SK-MEL-5 (cell line): ENCODE measurements at places on chromosomes 13 and 19. TPM values are rescaled to one million over a fixed set of nuclear protein-coding genes. Genes with fewer than 3 reads are reported as not detected.

ECSIT gene
- total RNA-seq, result 47.8 and 56.9 TPM in 2 replicates

ZNF415 gene
- 0.21 TPM in 1 of 2 replicates, not detected in the other for total RNA-seq

ZNF85 gene
- total RNA-seq, result 0.98 and 1.4 TPM in 2 replicates

PCDH9 gene
- 1.4 and 1.9 TPM in 2 replicates for total RNA-seq

DCT gene
- 1,230 and 1,300 TPM in 2 replicates for total RNA-seq

NPHS1 gene
- total RNA-seq, result not detected in 2 replicates

DNA sequence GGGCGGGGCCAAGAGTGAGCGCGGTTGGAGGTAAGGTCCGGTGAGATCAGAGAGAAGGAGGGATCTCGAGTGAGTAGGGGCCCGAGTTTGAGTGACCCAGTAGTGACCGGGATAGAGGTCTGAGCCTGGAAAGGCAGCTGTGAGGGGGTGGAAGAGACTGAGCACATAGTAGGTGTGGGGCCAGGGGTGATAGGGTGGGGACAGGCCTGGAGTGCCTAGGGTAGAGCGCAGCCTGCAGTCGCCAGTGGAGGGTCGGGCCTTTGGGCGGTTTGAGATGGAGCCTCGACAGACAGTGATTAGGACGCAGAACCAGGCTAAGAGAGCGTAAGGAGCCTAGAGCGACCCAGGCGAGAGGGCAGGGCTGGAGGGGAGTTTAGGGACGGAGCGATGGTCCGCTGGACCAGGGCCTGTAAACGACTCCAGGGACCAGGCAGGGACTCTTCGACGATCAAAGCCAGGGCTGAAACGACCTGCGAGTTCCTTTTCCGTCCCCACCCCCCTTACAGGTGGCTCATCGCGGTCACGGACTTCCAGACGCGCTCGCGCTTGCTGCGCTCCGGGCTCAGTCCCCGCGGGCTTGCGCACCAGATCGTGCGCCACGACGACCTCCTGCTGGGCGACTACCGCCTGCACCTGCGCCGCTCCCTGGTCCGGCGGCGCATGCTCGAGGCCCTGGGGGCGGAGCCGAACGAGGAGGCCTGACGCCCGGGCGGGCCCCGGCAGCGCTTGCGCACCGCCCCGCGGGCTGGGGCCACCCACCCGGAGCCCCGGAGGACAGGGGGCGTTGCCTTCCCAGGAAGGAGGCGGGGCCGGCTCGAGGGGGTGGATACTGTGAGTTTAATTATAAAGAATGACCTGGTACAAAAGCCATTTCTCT is 9.4 kb downstream of the C19orf81 start:
- DNase-seq, result peak; percentile 88

GRCh38 chr13:48654511-48654910 is 782 bp downstream of the CYSLTR2 start:
- DNase-seq, result no peak

DNA sequence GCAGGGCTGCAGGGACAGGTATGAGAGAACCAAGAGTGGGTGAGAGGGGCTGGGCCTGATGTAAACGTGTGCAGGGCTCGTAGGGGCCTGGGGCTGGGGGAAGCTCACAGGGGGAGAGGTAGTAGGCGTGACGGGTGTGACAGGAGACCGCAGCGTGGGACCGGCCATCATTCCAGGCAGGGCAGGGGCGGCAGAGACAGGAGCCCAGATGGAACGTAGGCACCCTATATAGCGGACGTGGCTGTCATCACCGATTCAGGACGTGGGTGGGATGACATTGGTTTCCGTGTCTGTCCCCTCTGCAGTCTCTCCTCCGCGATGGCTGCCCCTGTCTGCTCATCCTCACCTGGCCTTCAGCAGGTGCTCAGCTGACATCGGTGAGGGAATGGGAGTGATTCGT is 48.4 kb downstream of the IER2 start:
- no peak for DNase-seq

DNA sequence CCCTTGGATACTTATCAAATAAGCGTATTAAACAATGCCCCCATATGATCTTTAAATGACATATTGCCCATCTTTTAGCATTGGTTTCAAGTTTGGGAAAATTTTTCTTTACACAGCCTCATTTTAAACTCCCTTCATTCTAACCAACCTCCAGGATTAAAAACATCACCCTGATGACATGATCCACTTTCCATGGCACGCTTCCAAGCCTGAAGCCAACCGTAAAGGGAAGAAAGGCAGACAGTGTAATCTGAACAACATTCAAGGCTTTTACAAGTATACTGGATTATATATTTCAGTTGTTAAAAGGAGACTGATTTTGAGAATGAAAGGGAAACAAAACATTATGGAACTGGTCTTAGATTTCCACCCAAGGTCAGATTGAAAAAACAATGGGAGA is 1721.9 kb downstream of the OLFM4 start:
- DNase-seq, result no peak

DNA sequence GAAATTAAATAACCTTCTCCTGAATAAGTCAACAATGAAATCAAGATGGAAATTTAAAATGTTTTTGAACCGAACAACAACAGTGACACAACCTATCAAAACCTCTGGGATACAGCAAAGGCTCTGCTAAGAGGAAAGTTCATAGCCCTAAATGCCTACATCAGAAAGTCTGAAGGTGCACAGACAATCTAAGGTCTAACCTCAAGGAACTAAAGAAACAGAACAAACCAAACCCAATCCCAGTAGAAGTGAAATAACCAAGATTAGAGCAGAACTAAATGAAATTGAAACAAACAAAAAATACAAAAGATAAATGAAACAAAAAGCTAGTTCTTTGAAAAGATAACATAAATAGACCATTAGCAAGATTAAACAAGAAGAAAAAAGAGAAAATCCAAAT is 9.0 kb downstream of the UGGT2 start:
- DNase-seq, result no peak

DNA sequence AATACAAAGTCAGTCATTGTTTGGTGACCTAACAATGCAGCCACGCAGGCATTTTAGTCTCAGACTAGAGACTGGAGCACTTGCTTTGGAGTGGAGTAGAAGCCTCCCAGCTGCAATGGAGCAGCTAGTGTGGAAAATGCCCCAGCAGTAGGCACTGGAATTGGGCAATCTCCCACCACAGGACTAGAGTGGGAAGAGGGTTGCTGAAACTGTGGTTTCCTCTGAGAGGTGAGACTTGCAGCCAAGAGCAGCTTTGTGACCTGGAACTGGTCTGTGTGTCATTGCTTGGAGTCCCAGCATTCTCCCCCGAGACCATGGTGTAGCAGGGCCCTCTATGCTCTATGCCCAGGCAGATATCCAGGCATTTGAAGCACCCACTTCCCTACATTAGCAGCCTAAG is 556.3 kb downstream of the UQCRFS1 start:
- DNase-seq, result no peak
